Stimulated activated CD4-positive, alpha-beta T cell treated with anti-CD3 and anti-CD28 coated beads, Interleukin-15, amount 100 ng/mL, for 1 hour (primary cell): ENCODE measurements at places on chromosomes 4 and X.

DNA sequence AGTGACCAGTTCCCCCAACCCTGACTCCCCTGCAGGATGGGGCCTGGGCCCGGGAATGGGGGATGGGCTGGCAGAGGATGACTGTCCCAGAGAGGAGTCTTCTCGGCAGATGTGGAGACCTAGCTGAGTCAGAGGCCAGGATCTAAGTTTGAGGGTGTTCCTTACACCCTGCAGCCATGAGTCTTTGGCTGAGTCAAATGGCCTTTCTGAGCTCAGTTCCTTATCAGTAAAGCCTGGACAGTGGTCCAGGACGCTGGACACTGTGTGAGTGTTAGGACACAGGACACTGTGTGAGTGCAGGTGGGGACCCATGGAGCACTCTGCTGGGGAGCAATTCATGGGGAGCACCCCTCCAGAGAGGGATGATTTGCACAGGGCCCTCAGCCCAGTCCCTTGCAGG, 5.0 kb downstream of the IL9R start:
- no peak for DNase-seq

DNA sequence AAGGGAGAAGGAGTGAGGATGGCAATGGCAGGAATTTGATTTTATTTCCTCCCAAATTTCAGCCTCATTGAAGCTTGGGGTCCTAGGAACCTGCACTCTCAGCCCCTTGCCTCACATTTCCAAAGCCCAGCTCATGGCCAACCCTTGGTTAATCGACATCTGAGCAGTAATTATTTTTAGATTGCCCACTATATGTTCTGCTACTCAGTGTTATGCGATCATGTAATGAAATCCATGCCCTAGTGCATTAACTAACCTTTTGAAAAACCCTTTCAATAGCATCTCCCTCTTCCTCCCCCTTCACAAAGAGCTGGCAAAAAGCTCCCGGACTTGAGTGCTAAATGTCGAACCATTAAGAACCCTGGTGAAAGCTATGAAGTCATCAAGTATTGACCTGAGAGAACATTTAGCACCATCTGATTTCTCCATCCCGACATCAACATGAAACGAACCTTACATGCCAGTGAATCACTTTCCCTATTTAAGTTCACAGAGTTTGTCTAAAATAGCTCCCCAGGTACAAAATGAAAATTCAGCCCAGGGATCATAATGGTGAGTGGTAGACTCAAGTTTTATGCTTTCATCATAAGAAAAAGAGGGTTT, 59.2 kb upstream of the RPS6KA3 start:
- DNase-seq: no peak

GRCh38 chrX:35357656-35358055, 415.1 kb downstream of the FAM47B start:
- no peak for DNase-seq

DNA sequence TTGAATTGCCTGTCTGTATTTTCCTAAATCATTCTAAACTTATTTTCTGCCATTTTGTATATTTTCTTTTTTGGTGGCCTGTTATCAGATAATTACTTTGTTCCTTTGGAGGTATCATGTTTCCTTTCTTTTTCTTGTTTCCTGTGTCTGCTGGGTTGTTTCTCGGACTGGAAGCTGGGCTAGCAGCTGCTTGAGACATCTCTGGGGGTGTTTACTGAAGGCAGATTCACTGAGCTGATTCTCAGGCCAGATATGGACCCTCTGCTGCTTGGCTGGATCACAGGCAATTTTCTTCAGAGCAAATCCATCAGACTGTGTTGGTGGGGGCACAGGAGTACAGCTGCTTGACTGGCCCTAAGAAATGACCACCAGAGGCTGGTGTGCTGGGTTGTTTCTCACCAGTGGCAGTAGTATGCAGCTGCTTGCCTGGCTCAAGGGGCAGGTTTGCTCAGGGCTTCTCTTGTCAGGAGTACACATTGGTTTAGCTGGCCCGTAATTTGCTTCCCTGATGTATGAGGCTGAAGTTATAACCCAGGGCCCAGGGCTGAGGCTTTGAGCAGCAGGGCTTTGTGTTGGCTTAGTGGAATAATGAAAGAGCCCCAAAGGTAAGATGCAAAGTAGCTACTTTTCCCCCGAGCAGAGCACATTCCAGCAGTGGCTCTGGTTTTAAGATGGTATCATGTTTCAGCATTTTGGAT, 680.6 kb downstream of the TECRL start:
- no peak for DNase-seq

GRCh38 chr4:60034361-60034760, 1165.8 kb upstream of the ADGRL3 start:
- DNase-seq: no peak
